ENCODE measurements at places on chromosomes 5 and 9.
A peak's percentile ranks its signal among the peaks of the same experiment; 100 is the strongest.

DNA sequence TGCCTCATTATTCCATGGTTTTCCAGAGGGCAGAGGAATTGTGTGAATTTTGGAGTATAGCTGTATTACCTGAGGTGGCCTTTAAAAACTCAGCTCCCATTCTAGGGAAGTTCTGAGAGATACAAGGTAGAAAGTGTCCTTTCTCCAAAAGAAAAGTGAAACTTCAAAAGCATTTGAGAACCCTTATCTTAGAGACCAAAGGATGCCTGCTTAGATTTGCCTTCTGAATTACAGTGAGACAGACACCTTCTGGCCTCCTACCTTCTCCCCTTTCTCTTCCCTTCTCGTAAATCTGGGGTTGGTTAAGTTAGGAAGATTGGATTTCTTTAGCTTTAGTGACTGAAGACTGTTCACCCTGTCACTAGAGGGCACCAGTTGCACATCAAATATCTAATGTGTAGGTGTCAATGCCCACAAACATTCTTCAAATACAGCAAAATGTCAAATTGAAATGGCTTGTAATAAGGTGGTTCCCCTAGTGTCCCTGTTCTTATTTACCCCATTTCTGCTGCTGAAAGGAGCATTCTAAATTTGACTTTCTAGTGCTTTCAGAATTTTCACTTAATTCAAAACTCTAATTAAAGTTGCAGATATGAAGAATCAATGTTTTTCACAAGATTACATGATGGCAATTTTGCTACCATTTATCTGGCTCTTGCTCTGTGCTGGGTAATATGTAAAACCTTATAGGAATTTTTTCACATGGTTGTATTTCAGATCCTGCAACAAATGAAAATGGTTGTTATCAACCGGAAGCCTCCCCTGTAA, 46.7 kb downstream of the PRRC1 start:
- DNase-seq: peak; percentile 63

DNA sequence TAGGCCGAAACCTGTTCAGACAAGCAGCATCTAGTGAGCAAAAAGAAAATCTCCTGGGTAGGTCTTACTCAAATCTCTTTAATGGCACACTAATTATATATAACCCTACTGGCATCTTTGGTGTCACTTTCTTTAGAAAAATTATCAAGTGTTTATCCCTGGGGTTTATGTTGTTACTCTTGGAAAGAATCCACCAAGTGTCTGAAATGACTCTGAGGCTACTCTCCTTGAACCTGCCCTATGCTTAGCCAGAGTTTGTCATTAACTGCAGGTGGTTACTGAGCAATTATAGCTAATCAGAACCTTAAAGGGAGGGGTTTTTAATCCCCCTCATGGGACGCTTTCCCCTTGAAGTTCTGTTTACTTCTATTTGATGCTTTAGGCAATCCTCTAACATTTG, 381.9 kb downstream of the PLK2 start:
- no peak for DNase-seq

DNA sequence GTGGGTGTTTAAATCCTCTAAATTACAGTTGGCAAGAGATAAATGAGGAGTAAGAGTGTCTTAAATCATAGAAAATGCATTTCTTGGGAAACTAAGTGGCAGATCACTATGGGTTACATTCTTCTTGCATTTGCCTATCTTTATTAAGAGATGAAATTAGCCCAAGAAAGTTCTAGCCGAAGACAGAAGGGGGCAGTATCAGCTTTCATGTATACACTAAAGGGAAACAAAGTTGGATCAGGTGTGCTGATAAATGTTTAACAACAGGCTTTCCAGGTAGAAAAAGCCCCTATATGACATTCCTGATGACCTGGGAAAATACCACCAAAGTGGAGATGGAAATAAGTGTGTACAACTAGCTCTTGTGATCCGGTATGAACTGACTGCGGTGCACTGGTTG, 81.9 kb upstream of the TLR4 start:
- DNase-seq: no peak

GRCh38 chr5:56516441-56516840, 283.3 kb upstream of the ANKRD55 start:
- DNase-seq: no peak

DNA sequence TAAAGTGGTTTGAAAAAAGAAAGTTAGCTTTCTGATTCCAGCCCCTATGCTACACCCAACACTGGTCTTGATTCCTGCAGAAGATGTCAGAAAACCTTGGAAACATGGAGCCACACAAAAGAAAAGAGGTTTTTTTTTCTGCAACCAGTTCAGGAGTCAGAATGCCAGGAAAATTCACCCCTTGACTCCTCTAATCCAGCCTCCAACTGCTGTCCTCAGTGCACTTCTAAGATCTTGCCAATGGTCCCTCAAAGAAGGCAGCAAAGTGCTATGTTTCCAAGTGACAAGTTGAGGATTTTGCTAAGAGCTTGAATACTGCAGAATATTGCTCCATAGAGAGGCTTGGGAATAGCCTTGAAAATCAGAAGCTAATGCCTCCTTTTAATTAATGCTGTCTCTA, 110.2 kb downstream of the TRIM32 start:
- no peak for DNase-seq

DNA sequence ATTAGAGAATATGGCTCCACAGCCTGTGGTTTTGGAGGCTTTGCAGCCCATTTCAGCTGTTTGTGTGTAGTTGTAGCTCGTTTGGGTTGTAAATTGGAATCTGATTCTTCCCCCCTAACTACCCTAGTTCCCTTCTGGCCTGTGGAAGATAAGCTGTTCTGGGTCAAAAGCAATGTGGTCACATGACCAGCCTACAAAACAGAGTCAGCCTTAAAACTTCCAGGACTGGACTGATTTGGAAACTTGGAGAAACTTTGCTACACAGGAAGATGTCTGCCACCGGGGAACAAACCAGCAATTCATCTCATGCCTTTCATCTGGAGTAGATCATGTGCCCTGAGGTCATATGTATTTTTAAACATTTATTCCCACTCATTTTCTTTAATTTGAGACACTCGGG, 83.8 kb downstream of the DAPK1 start:
- no peak for DNase-seq

DNA sequence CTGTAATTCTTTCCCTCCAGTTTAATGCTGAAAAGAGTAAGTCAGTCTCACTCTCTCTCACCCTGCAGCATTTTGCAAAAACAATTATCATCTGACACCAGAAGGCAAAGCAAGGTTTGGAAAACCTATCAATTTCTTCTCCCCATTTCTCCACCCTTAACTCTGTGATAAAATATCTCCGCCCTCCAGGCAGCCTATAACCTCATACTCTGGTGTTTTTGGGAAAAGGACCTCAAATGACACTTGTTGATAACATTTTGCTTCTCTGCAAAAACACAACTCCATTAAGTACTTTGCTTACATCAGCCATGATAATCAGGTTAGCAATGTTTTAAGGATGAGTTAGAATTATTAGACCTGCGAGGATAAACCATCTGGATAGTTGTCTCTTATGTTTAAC, 2.3 kb downstream of the ANKH start:
- DNase-seq: no peak

- no peak for DNase-seq
Measured at GRCh38 chr5:40202814-40203440, 476.8 kb upstream of the PTGER4 start.

- no peak for DNase-seq
Measured at GRCh38 chr9:7316967-7317366, 482.6 kb downstream of the DMAC1 start.

DNA sequence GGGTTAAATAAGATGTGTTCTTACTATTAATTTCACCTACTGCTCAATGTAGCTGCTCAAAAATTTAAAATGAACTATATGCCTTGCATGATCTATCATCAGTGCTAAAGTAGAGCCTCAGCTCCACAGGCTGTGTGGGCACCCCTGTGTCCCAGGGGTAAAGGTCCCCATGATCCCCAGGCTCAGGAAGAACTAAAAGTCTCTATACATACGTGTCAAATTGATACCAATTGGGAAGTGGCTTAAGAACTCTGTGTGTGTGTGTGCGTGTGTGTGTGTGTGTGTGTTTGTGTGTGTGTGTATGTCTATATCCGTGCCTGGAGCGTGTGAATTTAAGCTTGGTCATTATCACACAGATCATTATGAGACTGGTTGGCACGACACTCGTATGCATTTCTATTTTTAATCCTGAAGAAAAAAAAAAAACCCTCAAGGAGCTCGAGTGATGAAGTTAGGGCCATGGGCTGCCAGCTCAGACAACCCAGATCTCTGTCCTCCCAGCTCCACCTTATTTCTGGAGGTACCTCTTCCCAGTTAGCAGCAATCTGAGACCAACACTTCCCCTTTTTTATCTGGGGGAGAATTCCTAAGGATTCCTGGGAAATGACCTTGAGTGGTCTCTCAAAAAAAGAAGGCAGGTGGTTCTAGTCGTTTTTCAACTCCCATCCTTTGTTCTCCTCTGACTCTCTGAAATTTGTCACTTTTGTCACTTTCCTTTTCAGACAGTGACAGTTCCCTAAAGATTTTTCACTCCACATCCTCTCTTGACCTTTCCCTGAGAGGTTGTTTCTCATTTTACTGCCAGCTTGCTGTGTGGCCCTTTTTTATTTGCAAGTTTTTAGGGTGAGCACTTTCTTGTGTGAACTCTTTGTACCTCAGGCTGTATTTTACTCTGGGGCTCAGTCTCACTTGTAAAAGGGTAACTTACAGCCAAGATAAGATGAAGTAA, 45.7 kb upstream of the CTXN3 start:
- no peak for DNase-seq

- no peak for DNase-seq
Measured at GRCh38 chr5:103487822-103488493, 74.6 kb downstream of the NUDT12 start.
